ENCODE measurements at places on chromosomes 7 and 10.

DNA sequence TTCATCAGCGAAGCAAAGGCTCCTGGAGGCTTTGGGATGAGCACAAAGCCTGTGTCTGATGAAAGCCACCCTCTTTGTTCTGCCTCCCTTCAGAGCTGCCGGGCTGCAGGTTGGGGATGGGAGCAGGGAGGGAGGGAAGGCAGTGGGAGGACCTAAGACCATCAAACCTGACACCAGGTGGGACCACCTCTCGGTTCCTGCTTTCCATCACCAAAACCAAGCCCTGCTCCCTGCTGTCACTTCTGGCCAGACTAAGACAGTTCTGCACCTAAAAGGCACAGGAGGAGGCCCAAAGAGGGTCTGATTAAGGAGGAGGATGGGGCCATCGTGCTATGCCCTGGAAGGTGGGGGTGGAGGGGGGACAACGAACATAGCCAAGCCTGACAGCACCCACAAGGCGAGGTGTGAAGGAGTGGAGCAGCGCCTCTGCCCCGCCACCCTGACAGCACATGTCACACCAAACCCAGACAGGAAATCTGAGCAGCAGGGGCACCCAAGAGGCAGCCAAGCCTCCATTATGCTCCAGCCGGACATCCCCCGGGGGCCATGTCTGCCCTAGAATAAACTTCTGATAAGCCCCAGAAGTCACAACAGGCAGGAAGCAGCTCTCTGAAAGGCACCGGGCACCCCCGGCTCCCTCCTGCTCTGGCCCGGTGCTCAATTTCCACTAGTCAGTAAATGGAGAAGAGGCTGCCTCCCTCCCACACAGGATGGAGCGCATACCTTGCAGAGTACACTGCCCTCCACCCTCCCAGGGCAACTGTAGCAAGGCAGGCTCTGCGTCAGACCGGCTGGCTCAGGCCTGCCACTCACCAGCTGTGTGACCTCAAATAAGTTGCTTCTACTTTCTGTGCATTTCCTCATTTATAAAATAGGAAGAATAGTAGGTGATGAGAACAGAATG, 48.9 kb downstream of the DLG5 start:
- peak; percentile 10 for DNase-seq

DNA sequence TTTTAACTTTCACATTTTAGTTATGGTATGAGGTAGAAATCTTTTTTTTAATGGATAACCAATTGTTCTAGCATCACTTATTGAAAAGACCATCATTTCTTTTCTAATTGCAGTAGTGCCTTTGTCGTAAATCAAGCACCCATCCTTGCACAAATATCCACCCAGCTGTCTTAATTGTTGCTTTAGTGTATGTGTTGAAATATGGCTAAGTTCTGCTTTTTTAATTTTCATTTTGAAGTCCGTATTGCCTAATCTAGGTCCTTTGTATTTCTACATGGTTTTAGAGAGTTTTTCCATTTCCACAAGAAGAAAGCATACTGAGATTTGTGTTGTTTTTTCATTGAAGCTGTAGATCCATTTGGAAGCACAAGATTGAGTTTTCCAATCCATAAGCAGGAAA, 259.6 kb upstream of the SEMA3E start:
- no peak for DNase-seq

GRCh38 chr10:77824908-77825307, 101.6 kb downstream of the DLG5 start:
- no peak for DNase-seq

- no peak for DNase-seq
Measured at GRCh38 chr10:127345231-127345965, 149.0 kb upstream of the INSYN2A start.

- no peak for DNase-seq
Measured at GRCh38 chr10:60849217-60849616, 70.9 kb downstream of the CDK1 start.

DNA sequence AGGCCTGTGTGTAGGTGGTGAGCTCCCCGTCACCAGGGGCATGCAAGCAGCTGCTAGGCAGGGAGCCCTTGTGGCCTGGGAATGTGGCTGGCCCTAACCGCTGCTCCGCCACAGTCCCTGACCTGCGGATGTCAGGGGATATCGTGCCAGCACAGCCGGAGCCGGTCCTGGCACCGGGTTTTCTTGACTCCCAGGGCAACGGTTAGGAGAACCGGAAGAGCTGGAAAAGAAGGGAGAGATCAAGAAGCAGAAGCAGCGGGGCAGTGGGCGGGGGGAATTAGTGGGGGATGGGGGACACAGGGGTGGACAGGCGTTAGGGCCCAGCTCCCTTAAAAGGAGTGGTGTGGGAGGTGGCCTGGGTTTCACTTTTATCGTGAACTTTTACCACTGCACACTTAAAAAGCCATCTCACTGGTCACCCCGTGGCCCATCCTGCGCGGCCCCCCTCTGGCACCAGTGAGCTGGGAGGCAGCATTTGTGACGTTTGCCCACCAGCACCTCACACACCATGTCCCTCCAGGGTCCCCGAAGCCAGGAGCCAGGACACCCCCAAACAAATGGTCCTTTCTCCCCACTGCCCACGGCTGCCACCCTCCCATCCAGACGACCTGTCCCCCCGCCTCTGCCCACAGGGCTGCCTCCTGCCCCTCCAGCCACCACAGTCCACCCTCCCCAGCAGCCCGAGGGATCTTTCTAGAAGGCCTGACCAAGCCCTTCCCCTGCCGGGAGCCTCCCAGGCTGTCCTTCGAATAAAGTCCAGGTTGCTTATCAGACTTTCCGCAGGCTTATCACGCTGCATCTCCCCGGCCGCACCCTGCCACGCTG, 1.8 kb upstream of the MICALL2 start:
- DNase-seq = no peak

DNA sequence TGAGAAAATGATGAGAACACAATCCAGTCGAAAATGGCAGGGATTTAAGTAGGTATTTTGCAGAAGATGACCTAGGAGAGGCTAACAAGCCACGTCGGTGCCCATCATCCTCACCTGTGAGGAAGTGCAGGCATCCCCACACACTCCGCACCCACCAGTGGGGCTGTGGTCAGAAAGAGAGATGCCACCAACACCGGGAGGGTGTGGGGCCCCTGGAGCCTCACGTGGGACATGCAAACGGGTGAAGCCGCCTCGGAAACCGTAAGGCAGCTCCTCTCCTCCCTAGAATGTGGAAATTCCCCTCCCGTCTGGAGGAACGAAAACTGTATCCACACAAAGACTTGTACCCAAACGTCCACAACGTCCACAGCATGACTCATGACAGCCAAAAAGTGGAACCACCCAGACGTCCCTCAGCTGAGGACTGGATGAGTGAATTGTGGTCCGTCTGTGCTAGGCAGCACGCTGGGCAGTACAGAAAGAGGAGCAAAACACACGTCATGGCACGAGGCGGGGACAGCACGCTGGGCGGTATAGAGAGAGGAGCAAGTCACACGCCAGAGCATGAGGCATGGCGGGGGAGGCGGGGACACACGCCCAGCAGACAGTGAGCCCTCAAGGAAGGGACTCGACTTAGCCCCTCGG, 246.0 kb downstream of the ELFN1 start:
- DNase-seq = no peak

DNA sequence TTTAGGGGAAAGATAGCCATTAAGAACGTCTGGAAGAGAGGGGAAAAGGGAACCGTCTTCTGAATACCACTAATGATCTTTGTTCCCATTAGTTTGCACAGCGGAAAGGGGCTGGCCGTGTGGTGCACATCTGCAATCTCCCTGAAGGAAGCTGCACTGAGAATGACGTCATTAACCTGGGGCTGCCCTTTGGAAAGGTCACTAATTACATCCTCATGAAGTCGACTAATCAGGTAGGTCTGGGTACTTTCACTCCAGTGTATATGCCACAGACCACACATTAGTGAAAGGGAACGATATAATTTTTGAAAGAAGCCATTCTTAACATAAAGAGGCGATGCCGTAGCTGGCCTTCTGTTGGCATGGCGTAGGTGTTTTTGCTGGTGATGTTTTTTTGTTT, 74.3 kb upstream of the PDCD4 start:
- no peak for DNase-seq

- DNase-seq = no peak
Measured at GRCh38 chr10:99524736-99525380, 7.9 kb upstream of the NKX2-3 start.

- DNase-seq = no peak
Measured at GRCh38 chr10:19833170-19833824, 17.1 kb downstream of the PLXDC2 start.

DNA sequence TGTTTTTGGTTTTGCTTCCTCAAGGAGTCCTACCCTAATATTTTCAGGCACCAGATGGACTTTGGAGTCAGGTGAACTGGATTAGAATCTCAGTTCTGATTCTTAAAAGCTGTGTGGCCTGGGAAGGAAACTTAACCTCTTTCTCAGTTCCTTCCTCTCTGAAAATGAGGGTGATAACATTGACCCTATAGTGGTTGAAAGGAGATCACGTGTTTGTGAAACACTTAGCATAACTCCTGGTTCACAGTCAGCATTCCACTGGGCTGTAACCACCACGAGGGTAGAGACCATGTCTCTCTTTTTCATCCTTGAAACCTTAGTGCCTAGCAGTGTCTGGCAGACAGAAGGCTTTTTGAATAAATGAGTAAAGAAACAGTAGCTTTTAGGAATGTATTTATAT, 16.7 kb downstream of the LSMEM1 start:
- DNase-seq = no peak

GRCh38 chr10:28620251-28620650, 57.1 kb upstream of the BAMBI start:
- no peak for DNase-seq

- no peak for DNase-seq
Measured at GRCh38 chr10:82759050-82759449, 884.1 kb downstream of the NRG3 start.

DNA sequence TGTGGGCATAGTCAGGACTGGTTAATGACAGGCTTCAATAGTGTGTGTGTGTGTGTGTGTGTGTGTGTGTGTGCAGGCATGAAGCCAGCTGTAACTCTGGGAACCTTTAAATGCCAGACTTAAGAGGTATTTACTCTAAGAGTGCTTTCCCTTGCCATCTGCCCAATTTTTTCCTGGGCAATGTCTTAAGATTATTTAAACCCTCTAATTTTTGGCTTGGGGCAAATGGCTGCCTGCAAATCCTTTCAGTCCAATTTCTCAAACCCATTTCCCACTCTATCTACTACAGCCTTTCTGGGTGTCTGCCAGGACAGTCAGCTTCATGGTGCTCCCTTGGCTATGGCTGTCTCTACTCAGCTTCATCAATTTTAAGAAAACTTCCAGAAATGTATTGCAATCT, 62.6 kb upstream of the C1GALT1 start:
- no peak for DNase-seq

GRCh38 chr7:31758755-31759154, 71.7 kb downstream of the PPP1R17 start:
- no peak for DNase-seq

- DNase-seq = no peak
Measured at GRCh38 chr10:63197344-63198092, 64.4 kb downstream of the NRBF2 start.

- no peak for DNase-seq
Measured at GRCh38 chr7:139659922-139660316, 117.9 kb downstream of the HIPK2 start.

GRCh38 chr7:116598861-116599260, 73.1 kb upstream of the MET start:
- DNase-seq = no peak

GRCh38 chr10:32371101-32371500, 24.1 kb upstream of the EPC1 start:
- DNase-seq = no peak

DNA sequence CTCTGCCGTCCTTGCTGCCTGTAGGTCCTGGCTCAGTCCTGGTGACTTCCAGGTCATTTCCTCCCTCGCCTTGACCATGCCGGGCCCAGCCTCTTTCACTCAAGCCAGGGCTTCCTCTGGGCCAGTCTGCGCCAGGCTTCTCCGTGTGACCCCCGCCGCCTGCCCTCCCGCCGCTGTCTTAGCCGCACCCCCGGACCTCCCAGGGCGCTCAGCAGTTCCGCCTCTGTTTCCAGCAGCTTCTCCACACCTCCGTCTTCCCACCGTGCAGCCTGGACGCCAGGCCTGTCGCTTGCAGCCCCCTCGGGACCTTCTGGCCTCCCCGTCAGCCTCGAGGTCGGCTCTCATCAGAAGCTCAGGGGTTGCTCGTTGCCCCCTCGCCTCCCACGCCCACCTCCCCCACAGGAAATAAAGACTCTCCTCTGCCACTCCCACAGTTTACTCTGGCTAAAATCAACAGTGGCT, 123.0 kb upstream of the FZD8 start:
- no peak for DNase-seq

- DNase-seq = no peak
Measured at GRCh38 chr7:111168182-111168581, 77.3 kb downstream of the LRRN3 start.
